ENCODE measurements at places on chromosomes 7 and 10.

- DNase-seq: no peak
These were observed 1.8 kb downstream of the GPR15LG start for GRCh38 chr10:84175436-84175835.

GRCh38 chr7:20240080-20240926 lies 23.1 kb upstream of the MACC1 start:
- DNase-seq: no peak

DNA sequence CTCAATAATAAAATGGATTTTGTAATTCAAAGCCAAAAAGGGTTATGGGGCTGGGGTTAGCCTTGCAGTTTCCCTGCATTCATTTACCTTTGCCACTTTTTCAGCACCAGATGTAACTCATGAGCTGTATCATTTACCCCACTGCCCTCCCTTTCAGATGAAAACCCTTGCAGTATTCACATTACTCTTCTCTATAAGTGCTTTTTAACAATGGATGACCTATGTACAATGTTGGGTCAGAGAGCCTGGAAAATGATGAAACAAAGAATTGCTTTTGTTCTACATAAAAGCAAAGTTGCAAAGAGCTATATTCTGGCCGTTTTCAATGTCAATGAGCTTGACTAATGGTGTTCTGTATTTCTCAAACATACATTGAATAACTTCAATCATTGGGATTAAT lies 189.7 kb downstream of the TMEM26 start:
- no peak for DNase-seq

GRCh38 chr7:155288055-155288454 lies 9.6 kb upstream of the INSIG1 start:
- no peak for DNase-seq

DNA sequence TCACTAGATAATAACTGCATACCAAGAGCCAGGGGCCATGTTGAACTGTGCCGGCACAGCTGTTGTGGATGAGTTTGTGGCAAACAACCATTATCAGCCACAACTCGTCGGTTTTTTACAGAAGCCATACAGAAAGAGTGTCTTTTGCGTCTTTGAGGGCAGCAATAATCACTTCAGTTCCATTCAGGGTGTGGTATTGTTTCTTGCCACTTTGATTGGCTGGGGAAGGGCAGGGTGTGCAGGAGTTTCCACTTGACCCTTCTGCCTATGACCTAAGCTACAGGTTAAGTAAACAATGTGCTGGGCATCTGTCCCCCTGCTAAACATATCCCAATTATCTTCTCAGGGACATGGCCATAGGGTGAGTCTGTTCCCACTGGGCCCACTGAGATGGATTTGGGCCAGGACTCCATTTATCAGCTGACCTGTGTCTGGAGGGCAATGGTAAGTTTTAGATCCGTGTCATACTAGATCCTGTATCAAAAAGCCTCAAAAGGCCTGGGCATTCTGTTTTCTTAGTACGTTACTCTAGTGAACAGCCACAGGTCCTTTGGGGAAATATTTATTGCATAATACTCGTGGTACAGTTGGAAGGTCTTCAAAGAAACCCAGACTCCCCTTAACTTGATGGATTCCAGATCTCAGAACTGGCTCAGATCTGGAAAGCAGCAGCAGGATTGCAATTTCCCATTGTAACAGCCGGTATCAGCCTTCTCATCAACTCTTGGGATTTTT lies 15.9 kb downstream of the ZNF3 start:
- no peak for DNase-seq

DNA sequence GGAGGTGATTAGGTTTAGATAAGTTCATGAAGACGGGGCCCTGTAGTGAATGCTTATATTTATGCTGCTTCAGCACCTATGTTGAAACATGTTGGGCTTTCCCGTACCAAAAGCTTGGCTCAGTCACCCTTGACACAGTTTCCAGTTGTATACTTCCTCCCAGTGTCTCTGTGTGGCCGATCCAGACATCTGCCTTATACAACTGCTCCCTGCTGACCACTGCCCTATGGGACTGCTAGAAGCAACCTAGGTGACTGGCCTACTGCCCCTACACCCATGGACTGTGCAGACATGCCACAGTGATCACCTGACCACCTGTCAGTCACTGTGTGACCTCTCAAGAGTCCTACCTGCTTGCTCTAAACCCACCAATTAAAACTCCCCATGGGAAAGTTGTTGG lies 22.6 kb upstream of the TSPAN13 start:
- DNase-seq: no peak

DNA sequence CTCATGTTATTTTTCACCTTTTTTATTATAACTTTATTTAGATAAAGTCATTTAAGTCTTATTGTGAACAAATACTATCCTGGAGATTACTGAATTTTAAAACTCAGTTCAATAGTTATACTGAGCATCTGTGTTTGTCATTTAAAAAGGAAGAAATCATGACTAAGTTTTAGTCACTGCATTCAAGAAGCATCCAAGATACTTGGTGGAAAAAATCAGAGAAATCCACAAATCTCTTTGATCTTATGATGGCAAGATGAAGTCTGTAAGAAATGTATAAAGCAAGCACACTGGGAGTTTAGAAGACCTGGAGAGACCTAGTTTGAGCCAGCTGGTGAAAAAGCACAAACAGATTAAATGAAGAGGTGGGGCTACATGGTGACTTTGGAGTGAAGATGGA lies 529.8 kb upstream of the IGFBP3 start:
- no peak for DNase-seq

DNA sequence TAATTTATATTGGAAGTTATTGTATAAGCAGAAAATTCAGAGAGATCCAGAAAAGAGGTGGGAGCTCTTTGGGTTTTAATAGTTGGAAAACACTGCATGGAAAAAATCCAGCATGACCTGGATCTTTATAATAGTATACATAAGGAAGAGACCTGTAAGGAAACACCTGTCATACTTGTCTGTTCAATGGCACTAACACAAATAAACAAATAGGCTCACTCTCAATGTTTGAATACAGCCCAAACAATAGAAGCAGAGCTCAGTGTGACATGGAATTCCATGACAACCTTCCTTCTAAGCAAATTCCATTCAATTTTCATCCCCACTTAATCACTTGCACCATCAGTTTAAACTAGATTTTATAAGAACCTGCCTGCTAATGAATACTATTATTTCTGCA lies 31.7 kb downstream of the CISD1 start:
- DNase-seq: no peak

GRCh38 chr7:81162771-81163525 lies 244.1 kb upstream of the SEMA3C start:
- no peak for DNase-seq

DNA sequence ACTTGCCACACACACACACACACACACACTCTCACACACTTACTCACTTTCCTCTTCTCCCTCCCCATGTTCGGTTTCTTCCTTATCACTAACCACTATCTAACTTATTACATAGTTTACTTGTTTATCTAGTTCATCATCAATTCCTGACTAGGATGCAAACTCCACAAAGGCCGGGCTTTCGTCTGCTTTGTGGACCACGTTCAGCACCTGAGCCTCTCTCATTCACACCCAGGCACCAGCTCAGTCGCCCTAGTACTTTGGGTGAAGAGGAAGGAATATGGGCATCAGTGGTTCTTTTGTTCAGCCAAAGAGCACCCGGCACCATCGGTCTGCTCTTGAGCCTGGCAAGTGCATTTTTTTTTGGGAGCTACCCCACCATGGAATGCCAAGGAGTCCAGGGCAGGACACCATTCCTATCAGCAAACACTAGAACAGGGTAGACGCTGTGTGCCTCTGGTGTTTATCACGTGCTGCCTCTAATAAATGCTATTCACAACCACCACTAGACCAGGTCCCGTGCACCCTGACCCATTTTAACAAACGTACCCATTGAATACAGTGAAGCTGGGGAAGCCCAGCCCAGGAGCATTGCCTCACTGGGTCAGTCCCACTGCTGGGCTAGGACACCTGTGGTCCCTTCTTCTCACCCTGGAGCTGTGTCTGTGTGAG lies 2.2 kb downstream of the C10orf67 start:
- DNase-seq: no peak

GRCh38 chr10:67803588-67804394 lies 34.2 kb downstream of the DNAJC12 start:
- DNase-seq: no peak

GRCh38 chr7:133645884-133646391 lies 393.1 kb downstream of the EXOC4 start:
- no peak for DNase-seq

GRCh38 chr10:77949167-77949566 lies 22.6 kb upstream of the DLG5 start:
- DNase-seq: no peak

DNA sequence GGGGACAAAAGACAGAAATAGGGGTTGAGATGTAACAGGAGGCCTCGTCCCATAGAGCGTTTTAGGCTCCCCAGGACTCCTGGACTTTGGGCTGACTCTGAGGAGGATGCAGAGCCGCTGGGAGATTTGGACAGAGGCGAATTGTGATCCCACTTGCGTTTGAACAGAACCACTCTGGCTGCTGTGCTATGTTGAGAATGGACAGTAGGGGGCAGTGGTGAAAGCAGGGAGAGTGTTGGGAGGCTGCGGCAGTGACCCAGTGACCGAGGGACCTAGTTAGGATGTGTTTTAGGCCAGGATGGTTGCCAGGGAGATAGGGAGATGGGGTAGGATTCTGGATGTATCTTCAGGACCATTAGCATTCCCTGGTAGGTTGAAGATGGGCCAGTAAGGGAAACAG lies 271.6 kb downstream of the CCDC3 start:
- no peak for DNase-seq

GRCh38 chr10:28984431-28984830 lies 304.4 kb upstream of the LYZL1 start:
- DNase-seq: no peak

- no peak for DNase-seq
These were observed 1.5 kb downstream of the IRF5 start for GRCh38 chr7:128939075-128939860.

DNA sequence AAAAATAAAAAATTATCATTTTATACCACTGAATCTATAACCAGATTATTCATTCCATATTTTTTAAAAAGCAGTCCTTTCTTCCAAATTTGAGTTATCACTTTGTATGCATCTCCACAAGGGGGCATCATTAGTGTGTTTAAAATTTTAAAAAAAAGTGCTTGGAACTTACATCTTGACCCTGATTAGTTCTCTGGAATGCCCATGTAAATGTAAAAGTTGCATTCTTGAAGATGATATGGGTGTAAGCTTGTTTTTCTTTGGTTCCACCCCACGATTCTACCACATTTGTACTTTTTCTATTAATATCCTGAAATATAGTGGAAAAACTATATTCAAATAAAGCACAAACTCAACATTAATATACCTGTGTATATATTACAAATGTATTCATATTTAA lies 144.9 kb downstream of the ELAPOR2 start:
- DNase-seq: no peak

DNA sequence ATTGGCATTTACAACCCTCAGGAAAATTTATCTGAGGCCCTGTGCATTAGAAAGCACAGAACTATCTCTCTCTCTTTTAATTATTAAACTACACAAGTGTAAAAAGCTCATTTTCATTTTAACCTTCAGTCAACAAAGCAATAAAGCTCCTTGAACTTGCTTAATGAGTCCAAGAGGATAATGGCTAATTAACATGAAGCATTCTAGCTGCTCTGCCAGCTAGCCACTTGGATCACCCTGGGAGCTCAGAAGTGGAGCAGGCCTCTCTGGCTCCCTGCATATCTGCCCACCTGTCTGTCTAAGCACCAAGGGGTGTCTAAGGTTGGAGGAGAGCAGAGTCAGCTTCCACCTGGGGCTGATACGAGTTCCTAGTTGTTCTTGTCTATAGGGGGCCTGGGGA lies 56.0 kb upstream of the SLC35G1 start:
- no peak for DNase-seq

DNA sequence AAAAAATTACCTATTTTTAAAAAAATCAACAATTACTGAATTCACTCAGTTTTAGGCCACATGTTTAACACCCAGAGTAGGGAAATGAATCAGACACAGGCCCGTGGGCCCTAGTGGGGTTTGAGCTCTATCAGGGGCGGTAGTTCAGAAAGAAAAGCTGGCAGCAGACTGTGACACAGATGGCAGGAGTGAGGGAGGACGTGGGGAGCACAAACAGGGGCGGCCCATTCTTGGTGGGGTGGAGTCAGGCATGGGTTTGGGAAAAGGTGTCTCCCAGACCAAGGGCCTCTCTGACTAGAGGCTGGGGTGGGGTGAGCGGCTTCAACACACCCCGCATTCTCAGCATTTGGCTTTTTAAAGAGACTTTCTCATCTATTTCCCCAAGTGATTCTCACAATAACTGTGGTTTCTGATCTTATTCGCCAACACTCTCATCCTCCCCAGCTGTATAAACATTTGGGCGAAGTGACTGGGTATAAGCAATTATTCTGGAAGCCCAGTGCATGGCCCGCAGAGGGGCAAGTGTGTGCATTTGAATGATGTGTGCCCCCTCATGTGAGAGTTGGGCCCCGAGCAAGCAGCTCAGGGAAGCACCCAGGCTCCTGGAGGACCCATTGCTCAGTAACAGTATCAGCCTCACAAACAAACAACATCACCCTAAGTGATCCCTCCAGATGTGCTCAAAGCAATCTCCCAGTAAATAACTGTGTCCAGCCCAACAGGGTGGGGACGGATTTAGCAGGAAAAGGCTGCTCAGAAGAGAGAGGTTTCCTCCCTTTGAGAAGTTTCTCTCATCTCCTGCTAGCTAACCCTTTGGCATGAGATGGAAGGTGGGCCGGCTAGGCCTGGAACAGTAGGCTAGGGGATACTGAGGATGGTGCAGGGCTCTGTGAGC lies 437.6 kb upstream of the ZMIZ1 start:
- DNase-seq: no peak

GRCh38 chr10:27911539-27911938 lies 87.3 kb downstream of the ODAD2 start:
- no peak for DNase-seq

DNA sequence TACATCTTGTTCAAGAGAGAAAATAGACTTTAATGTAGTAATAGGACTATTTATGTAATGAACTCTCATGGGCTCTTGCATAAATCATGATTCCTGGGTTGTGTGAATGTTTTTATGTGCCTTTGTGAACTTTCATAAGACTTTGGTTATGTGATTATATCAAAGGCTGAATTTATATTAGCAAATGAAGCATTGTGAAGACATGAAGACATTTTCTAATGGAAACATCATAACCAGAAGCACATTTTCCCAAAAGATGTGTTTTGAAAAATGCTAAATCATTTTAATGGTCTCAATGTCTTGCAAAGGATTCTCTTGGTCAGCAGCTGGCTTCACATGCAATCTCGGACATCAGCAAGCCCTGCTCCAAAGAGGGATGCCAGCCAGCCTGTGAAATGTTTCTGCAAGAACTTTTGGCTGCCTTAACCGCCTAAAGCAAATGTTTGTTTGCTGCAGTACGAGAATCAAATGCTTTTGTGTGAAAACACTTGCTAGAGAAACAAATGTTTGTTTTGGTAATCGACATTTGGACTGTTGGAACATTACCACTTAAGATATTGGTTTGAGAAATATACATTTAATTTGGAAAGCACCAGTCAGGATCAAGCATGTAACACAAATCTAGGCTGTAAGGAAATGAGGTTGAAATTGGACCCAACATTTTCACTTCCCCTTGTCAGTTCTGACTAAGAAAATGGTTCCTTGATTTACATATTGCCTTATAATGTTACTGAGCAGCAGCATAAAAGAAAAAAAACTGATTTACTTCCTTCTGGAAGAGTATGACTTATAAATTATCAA lies 102.1 kb downstream of the RTKN2 start:
- DNase-seq: peak; percentile 9

- DNase-seq: peak; percentile 38
These were observed at the start of gene SAMD9 for GRCh38 chr7:93117852-93118530. Gene SAMD9, minus strand, starts transcription at chr7:93117979. Its CDS starts 11,882 bp downstream, at chr7:93106097.

All from GM12891 (cell line).